Stimulated activated CD8-positive, alpha-beta memory T cell treated with anti-CD3 and anti-CD28 coated beads, Interleukin-7, amount 100 ng/mL, for 24 hours (primary cell): ENCODE measurements at places on chromosomes 1 and 21.

- no peak for DNase-seq
Measured at GRCh38 chr1:204112876-204113730, 38.7 kb downstream of the ETNK2 start.

DNA sequence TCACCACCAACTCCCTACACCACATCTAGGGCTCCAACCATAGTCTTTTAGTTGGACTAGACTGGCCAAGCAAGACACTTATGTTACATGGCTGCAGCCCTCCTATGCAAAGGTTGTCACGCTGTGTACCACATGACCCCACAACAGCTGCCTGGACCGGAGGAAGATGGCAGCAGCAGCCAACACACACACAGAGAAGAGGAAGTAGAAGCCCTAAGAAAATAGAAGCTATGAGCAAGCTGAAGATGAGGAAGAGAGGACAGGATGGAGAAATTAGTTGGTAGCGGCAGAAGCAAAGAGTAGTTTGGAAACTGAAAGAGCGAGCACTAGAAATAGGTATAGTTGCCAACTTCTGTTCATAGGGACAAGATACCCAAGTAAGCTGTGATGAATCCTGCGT, 60.8 kb upstream of the RALGPS2 start:
- no peak for DNase-seq

DNA sequence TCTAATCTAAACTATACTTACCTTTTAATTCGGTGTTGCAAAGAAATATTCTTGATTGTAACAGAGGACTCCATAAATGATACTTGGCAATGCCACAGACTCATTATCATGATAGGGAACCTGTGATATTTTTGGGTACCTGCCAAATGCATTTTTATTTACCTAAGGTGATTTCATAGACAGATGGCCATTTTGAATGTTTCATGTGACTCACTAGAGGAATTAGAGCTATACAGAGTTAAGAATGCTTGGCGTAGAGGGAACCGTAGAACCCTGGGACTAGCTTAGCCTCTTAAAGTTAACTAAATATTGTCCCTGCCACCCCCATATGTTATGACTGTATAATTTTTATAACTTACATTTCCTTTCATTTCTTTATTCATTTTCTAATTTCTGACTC, 136.1 kb downstream of the DISP1 start:
- no peak for DNase-seq

- no peak for DNase-seq
Measured at GRCh38 chr21:28196981-28197380, 795.7 kb downstream of the LTN1 start.

DNA sequence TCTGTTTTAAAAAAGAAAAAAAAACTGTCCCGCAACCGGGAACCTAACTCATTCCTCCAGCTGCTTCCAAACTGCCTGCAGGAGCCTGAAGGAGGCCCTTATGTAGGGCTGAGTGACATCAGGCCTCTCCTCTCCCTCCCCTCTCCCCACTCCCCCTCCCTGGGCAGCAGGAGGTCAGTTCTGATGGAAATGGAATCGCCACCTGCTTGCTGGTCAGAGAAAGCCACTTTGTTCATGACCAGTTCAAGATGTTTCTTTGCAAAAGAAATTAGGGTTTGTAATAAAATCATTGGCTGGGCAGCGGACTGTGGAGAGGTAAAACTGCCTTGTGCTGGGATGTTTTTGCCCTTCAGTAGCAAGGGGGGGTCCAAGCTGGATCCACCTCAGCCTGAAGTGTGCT, at the start of gene MAP1LC3C:
TSS of gene MAP1LC3C (minus strand) at position 73 of the 400 bp plus-strand sequence. CDS start 90 bp downstream, outside the sequence.
- no peak for DNase-seq

GRCh38 chr1:6585081-6585722, 5.4 kb downstream of the ZBTB48 start:
- DNase-seq: no peak

DNA sequence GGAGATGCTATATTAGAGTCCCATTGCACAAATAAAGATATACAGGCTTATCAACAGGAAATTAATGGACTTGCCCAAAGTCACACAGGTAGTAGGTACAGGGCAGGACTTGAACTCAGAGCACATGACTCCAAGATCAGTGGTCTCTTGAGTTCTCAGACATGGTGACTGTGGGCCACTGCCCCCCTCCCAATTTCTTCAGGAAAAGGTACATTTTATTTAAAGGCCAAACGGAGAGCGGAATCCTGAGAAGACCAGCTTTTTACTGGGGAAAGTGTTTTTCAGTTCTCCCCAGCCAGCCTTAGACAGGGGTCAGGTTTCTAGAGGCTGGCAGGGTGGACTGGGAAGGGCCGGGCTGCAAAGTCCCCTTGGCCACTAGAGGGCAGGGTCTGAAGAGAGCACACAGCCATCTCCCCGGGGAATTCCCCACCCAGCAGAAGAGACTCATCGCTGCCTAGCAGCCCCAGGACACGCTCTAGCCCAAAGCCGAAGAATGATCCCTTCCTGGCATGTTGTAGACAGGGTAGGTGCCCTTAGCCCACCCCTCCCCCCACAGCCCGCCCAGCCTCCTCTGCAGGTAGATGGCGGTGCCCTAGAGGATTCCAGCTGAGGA, 29.7 kb downstream of the ACP6 start:
- peak; percentile 58 for DNase-seq

DNA sequence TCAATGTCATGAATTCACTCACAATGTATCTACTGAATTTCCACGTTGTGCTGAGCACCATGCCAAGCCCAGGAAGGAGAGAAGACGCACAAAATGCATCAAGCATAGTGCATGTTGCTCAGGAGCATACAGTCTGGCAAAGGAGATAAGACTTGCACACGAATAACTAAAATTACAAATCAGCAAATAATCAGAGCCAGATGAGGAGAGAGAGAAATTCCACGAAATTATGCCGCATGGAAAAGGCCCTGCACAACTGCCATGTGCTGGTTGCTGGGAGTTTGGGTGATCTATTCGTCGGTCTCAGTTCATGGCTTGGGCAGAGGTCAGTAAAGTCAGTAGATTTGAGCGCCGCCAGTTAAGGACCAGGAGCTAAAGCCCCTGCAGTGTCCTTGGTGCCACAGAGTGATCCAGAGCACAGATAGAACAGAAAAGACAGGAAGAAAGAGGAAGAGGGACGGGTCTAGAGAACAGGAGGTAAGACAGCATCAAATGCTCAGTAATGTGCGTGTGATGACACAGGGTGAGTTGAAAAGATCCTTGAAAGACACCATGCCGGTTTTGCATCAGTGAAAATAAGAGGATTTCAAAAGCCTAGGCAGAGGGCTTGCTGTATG, 55.1 kb upstream of the ZNF281 start:
- no peak for DNase-seq

GRCh38 chr1:97017895-97018294, 296.3 kb downstream of the PTBP2 start:
- no peak for DNase-seq

DNA sequence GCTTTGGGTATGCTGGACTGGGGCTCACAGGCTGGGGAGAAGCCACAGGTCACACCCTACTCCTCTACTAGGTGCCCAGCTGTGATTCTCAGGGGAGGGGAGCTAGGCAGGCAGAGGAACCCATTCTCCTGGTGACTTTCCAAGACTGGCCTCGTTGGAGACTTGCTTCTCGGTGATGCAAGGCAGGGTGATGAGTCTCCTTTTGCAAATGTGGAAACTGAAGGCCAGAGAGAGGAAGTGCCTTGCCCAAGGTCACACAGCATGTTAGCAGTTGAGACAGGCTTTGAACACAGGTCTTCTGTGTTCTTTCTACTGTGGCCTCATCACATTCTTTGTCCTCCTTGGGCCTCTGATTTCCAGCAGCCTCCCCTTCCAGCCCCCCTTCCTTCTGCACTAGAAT, 20.5 kb upstream of the C1QA start:
- no peak for DNase-seq

DNA sequence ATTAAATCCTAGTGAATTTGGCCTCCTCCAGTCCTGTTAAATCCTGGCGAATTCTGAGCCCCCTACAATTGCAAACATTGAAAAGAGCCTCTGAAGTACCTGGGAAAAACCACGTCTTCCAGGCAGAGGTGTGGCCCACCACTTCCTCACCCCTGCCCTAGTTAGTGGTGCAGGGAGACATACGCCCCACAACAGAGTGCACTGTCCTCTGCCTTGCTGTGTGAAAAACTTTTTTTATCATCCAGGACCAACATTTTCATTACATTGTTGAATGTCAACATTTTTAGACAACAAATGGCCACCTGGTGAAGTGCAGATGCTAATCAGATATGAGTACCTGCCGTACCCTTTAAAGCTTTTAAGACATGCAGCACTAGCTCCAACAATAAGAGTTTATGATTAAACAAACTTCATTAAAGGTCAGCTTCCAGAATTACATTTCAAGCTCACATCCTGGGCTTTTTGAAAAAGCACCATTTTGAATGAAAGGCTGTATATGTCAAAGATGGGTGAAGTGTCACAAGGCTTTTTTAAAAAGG, 13.6 kb upstream of the TMPRSS2 start:
- DNase-seq: no peak

GRCh38 chr1:118989006-118989815, 1.1 kb upstream of the TBX15 start:
- no peak for DNase-seq
